Dorsolateral prefrontal cortex (tissue), 122 donors: ENCODE measurements at places on chromosomes 2 and 18.

DNA sequence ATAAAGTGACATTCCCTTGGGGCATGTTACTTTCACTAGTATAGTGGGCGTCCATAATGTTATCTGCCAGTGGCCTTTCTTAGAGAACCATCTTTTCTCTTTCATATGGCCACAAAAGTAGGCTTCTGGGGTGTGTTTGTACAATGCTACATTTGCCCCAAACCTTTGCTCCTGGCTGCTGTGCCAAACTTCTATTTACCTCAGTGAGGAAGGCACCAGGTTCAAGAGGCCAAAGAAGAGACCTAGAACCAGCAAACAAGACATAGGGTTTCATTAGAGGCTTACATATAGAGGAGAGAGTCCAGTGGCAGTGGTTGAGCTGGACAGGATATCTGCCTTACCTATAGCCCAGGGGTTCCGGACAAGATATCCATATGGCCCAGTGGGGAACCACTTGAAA lies 48.5 kb downstream of the CPO start:
- no peak for DNase-seq

GRCh38 chr2:160735696-160736095 lies 242.1 kb upstream of the RBMS1 start:
- DNase-seq: no peak

DNA sequence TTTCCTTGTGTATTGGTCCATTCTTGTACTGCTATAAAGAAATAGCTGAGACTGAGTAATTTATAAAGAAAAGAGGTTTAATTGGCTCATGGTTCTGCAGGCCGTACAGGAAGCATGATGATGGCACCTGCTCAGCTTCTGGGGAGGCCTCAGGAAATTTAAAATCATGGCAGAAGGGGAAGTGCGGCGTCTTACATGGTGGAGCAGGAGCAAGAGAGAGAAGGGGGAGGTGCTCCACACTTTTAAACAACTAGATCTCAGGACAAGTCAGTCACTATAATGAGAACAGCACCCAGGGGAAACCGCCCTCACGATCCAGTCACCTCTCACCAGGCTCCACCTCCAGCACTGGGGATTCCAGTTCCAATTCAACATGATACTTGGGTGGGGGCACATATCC lies 54.3 kb downstream of the MSH2 start:
- DNase-seq: no peak

- no peak for DNase-seq
Observed at GRCh38 chr2:96846825-96847224, 3.0 kb upstream of the ANKRD23 start.
